OCI-LY7 (cell line): ENCODE measurements at places on chromosomes 7 and 10.

DNA sequence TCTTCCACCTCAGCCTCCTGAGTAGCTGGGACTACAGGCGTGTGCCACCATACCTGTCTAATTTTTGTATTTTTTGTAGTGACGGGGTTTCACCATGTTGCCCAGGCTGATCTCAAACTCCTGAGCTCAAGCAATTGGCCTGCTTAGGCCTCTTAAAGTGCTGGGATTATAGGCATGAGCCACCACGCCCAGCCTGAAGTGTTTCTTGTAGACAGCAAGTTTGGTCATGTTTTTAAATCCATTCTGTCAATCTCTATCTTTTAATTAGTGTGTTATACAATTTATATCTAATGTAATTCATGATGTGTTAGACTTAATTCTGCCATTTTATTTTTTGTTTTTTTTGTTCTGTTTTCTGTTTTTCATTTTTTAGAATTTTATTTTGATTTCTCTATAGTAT, 17.2 kb upstream of the MXI1 start:
- no peak for DNase-seq

DNA sequence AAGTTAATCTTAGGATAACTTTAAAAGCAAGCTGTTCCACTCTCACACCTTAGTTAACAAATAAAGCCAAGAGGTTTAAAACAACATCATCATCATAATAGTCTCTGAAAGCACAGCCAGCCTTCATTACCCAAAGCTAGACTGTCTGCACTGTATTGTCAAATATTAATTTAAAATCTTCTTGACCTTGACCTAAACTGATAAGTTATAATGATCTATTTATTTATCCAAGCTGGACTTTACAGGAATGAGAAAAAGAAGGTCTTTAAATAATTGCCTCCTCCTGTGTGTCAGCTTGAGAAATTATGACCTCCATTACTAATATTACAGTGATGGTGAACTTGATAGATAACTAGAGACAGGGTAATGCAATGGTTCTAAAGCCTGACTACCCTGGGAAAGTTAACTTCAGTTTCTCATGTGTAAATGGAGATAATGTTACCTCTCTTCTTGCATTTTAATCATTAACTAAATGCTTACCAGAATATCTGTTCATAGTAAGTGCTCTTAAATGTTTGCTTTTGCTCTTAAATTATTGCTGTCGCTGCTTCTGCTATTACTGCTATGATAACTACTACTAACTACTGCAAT, 111.0 kb downstream of the KAT6B start:
- DNase-seq, result no peak

- DNase-seq, result no peak
Observed at GRCh38 chr7:148403466-148403993, 187.0 kb upstream of the C7orf33 start.

DNA sequence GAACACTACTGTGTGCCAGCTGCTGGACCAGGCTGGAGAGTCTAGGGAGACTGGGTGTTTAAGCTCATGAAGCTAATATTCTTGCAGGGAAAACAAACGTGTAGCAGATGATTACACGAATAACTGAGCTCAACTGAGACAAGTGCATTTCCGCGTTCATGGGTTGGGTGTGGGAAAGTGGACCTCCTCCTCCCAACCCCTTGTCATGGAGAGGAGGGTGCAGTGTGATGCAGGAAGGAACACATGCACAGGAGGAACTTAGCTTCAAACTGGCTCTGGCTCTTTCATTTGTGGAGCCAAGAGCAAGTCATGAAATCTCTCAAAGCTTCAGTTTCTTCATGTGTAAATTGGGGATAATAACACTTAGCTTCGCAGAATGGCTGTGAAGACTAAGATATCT, 204.3 kb downstream of the ARHGAP12 start:
- no peak for DNase-seq

- no peak for DNase-seq
Observed at GRCh38 chr10:15877836-15878576, 17.7 kb upstream of the MINDY3 start.

GRCh38 chr7:21641546-21641945, 98.7 kb downstream of the DNAH11 start:
- no peak for DNase-seq

GRCh38 chr10:58326967-58327381, 7.8 kb upstream of the UBE2D1 start:
- DNase-seq, result no peak

DNA sequence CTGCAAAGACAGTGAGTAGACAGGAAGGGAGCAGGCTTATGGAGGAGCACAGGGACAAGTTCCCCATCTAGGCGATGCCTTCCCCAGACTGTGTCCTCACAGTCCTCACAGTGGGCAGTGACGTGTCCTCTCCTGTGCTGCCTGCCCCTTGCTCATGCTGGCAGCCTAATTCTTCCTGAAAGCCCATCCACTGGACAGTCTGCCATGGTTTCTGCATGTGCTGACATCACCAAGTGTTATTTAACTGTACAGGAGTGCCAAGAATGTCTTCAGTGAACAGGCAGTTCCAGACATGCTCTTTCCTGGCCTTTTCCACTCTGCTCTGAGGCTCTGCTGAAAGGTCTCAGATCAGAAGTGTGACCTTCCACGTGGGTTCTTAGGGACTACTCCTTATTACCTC, 54.1 kb downstream of the ZNF248 start:
- DNase-seq, result no peak

GRCh38 chr7:95736635-95737034, 35.7 kb upstream of the DYNC1I1 start:
- no peak for DNase-seq

- peak; percentile 52 for DNase-seq
Observed at GRCh38 chr10:35493196-35494118, 111.7 kb upstream of the GJD4 start.

DNA sequence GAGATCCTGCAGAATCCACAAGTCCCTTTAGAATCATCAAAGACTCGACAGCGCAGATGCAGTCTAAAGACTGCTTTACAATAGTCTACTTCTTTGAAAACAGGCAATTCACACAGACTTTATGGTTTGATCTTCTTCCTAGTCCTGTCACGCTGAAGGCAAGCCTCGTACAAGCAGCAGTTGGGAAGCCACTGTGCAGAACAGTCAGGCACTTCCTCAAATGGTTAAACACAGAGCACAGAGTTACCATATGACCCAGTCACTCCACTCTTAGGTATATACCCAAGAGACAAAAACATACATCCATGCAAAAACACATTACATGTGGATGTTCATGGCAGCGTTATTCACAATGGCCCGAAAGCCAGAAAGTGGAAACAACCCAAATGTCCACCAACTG, 41.4 kb downstream of the LRRC20 start:
- DNase-seq, result no peak

GRCh38 chr7:31432176-31432575, 81.7 kb upstream of the ITPRID1 start:
- DNase-seq, result no peak

- no peak for DNase-seq
Observed at GRCh38 chr10:26290236-26290635, 73.7 kb downstream of the GAD2 start.

DNA sequence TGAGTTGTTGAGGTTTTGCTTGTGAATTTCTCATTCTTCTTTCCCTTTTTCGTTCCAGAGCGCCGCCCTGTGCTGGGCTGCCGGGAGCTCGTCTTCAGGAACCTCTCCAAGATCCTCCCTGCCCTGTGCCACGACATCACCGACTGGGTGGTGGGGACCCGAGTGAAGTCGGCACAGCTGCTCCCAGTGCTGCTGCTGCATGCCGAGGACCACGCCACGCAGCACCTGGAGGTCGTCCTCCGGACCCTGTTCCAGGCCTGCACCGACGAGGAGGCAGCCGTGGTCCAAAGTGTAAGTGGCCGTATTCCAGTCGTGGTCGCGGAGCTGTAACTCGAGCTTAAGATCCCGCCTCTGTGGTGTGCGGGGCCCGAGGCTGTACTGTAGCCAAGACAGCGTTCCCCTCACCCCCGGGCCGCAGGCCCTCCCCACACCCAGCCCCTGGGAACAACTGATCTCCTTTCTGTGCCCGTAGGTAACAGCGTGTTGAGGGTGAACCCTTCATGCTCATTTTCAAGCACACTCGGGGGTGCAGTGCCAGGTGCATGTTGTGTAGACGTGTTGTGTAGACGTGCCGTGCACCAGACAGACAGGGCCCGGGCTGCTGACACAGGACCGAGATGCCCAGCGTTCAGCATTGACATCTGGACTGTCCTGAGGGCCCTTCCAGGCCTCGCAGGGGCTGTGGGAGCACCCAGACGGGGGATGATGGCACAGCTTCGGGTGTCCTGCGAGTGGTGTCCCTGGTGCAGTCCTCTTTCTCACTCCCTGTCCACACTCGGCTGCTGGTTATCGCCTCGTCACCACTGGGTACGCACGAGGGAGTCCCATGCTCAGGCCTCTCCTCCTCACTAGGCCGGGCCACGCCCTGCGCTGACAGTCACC, 27.7 kb upstream of the PRKAR1B start:
- DNase-seq, result no peak
